ENCODE measurements at places on chromosomes 12 and 14. TPM values are rescaled to one million over a fixed set of nuclear protein-coding genes. Genes with fewer than 3 reads are reported as not detected.

DNA sequence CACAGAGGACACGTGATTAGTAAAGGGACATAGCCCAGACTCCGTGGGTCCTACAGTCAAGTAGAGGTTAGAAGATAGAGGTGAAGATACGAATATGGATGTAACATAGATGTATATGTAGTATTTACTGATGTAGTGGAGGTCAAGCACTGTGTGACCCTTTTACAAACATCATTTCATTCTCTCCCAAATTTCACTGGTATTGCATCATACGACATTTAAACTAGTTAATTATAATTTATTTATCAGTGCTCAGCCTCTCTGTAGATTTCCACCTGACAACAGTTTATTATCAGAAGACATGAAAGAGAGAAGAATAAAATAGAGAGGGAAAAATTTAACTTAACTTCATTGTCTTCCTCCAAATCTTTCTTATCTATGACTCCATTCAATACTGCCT lies 927.9 kb upstream of the TMEM132C start:
- no peak overlapping the region for H3K27ac ChIP-seq
- H3K27me3 ChIP-seq: no peaks in the 10 kb centered on the region
- H3K4me3 ChIP-seq: no peak overlapping the region
- H3K36me3 ChIP-seq: no peaks in the 10 kb centered on the region
- no peak for DNase-seq
- H3K4me1 ChIP-seq: no peaks in the 10 kb centered on the region

Gene CYP46A1
- 3.7 TPM for total RNA-seq

GRCh38 chr12:108299516-108299915 lies 39.6 kb downstream of the CMKLR1 start:
- H3K4me3 ChIP-seq: no peak overlapping the region
- no peaks in the 10 kb centered on the region for H3K27me3 ChIP-seq
- no peaks in the 10 kb centered on the region for H3K36me3 ChIP-seq
- H3K4me1 ChIP-seq: peaks cover 13% of the 10 kb centered on the region
- no peak overlapping the region for H3K27ac ChIP-seq
- DNase-seq: no peak

Gene CPNE6
- total RNA-seq: not detected

Gene CLEC2A
- total RNA-seq: not detected

DNA sequence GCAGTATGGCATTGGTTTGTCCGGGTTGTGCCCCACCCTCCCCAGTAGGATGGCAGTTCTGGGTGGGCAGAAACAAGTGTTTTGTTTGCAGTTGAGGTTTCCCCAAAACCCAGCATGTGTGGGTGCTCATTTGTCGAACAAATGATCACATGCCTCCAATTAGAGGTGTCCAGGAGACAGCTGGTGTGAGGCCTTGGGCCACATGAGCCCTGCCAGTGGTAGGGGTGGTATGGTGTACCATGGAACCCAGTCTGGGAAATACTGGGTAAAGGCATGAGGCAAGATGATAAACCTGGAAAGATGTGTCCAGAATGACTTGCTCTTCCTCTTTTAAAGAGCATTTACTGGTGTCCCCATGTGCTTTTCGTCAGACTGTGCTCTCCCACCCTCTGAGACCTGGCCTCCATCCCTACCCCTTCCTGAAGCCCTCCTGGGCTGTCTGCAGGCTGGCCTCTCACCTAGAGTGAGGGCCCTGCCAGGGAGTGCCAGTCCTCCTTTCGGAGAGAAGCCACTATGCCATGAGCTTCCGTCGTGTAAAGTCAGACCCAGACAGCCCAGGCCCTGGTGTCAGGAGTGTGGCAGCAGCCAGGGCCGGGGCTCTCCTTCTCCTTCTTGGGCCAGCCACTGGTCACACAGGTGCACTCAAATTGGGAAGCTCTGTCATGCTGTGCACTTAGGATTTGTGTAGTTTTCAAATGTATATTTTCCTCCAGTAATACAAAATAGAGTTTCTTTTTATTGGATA lies 17.6 kb downstream of the ANKRD9 start:
- no peak overlapping the region for H3K4me3 ChIP-seq
- H3K36me3 ChIP-seq: no peaks in the 10 kb centered on the region

DNA sequence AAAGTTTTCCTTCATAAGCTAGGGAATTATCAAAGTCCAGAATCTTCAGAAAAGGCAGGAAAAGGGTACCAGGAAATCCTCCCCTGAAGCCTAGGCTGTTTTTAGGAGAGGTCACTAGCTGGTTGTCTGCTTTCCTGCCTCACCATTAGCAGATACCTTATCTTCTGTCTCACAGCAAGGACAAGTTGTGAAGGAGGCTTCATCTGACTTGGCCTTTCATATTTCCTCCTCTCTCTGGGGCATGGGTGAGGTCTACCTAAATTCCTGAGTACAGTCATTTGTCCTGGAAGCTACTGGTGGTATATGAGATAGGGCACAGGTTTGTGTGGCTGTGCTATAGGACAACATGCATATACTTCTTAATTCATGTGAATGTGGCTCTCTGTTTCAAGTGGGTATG lies 2.3 kb downstream of the FOXJ2 start:
- peaks cover 5% of the 10 kb centered on the region for H3K36me3 ChIP-seq
- no peaks in the 10 kb centered on the region for H3K27me3 ChIP-seq
- peak overlapping the region; percentile 66 for H3K27ac ChIP-seq
- H3K4me1 ChIP-seq: peaks cover 51% of the 10 kb centered on the region

Gene ZFHX2
- total RNA-seq: 3.1 TPM

GRCh38 chr14:45877981-45878380 lies 625.0 kb upstream of the MIS18BP1 start:
- no peak overlapping the region for H3K27ac ChIP-seq
- H3K27me3 ChIP-seq: no peaks in the 10 kb centered on the region
- no peaks in the 10 kb centered on the region for H3K4me1 ChIP-seq
- no peak overlapping the region for H3K4me3 ChIP-seq
- DNase-seq: no peak

DNA sequence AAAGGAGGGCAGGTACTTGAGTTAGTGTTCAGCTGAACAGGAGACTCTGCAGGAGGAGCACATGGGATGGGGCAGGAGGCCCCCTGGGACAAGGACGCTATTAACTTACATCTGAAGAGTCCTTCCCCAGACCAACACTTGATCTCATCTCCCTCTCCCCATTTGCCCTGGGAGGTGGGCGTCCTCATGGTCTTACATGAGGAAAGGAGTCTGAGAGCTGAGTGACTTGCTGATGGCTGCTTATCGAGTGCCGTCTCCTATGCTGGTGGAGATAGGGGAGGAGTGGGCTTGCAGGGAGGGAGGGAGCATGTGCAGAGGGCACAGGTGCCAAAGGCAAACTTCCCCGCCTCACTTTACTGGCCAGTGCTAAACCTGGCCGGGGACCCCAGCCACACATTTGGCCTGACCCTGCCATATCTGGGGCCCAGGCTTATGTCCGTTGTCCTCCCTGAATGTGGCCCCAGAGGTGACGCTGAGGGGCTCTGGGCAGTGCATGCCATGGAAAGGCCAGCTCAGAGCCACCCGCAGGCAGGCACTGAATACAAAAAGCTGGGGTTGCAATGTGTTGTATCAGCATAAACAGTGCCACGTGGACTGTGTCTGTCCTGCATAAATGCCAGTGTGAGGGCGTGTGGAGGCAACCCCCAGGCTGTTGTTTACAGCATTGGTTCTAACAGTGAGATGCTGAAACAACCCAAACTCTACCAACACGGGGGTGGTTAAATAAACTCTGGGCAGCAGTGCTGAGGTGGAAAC lies 29.4 kb downstream of the FAIM2 start:
- no peaks in the 10 kb centered on the region for H3K4me1 ChIP-seq
- H3K36me3 ChIP-seq: no peaks in the 10 kb centered on the region
- no peak overlapping the region for H3K4me3 ChIP-seq
- peak overlapping the region; percentile 78 for H3K27ac ChIP-seq
- no peak for DNase-seq

Gene BEST3
- total RNA-seq: not detected

- no peak for DNase-seq
- no peaks in the 10 kb centered on the region for H3K4me1 ChIP-seq
- H3K27ac ChIP-seq: no peak overlapping the region
These were observed 94.2 kb downstream of the SINHCAF start for GRCh38 chr12:31231611-31232360.

- H3K27me3 ChIP-seq: no peaks in the 10 kb centered on the region
- DNase-seq: no peak
- H3K4me1 ChIP-seq: peaks cover 8% of the 10 kb centered on the region
- H3K4me3 ChIP-seq: no peak overlapping the region
- no peak overlapping the region for H3K27ac ChIP-seq
These were observed 110.9 kb upstream of the PLXNC1 start for GRCh38 chr12:94037444-94037843.

Gene TMEM63C
- not detected for total RNA-seq

DNA sequence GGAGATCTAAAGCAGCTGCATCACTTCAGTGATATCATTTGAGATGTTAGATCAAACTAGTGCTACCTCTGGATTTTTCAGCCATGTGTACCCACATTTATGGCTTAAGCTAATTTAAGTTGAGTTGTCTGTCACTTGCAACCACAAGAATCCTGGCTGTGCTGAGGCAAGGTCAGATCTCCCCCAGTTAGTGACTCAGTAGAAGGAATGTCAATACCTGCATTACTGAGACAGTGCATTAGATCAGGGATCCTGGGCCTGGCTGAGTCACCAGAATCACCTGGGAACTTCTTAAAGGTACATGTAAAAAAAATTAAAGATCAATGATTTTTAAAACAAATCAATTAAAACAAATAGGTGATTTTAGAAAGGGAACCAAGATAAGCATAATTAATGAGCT lies 84.6 kb upstream of the GRIN2B start:
- no peaks in the 10 kb centered on the region for H3K27me3 ChIP-seq
- H3K27ac ChIP-seq: no peak overlapping the region
- DNase-seq: no peak
- no peaks in the 10 kb centered on the region for H3K4me1 ChIP-seq

DNA sequence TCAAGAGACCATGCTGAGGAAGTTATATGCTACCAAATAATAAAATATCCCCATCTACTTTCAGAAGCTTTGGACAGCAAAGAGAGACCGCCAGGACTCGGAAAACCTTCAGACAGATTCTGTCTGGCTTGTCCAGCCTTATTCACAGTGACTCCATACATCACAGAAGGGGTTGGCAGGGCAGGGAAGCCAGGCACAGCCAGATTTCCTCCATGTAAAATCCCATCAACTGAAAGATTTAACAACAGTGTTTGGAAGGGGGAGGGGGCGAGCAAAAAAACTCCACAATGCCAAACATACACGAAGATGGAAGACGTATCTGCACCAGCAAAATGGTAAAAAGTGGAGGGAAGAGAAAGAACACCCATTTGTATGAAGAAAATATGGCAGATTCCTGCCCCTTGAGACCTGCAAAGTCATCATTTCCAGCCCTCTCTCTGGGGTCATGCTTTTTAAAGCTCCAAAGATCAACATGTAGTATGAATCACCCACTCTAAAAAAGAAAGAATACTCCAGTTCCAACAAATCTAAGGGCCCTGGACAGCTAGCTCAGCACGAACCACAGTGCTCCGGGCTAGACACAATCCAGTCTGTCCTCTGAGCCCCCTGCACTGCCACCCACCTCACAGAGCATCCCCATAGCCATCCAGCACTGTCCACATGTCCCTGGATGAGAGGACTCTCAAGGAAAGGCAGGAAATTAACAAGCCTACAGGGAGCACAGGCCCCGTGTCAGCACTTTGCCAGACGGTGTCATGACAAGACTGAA lies 116.4 kb downstream of the DICER1 start:
- no peaks in the 10 kb centered on the region for H3K27me3 ChIP-seq
- H3K4me3 ChIP-seq: no peak overlapping the region

GRCh38 chr14:74697543-74697942 lies 15.3 kb downstream of the AREL1 start:
- no peak overlapping the region for H3K27ac ChIP-seq
- no peaks in the 10 kb centered on the region for H3K27me3 ChIP-seq
- no peak for DNase-seq
- no peaks in the 10 kb centered on the region for H3K4me1 ChIP-seq

Gene KRT82
- total RNA-seq: not detected

All from tibial nerve (tissue), 4 donors.